Activated naive CD8-positive, alpha-beta T cell treated with anti-CD3 and anti-CD28 coated beads, Interleukin-2, amount 10 ng/mL, durations not matched to agents 7 days and 5 days (primary cell): ENCODE measurements at places on chromosomes 1 and 21. TPM values are rescaled to one million over a fixed set of nuclear protein-coding genes. Genes with fewer than 3 reads are reported as not detected.

- H3K27me3 ChIP-seq: peaks cover 26% of the 10 kb centered on the region
- no peak for DNase-seq
- H3K4me1 ChIP-seq: no peaks in the 10 kb centered on the region
- H3K27ac ChIP-seq: no peak overlapping the region
Measured at GRCh38 chr1:183138301-183138700, 47.8 kb upstream of the LAMC2 start.

GRCh38 chr1:169392406-169392805 lies 24.4 kb downstream of the BLZF1 start:
- peaks cover 5% of the 10 kb centered on the region for H3K4me1 ChIP-seq
- H3K27me3 ChIP-seq: no peaks in the 10 kb centered on the region
- DNase-seq: no peak
- H3K27ac ChIP-seq: no peak overlapping the region
- peaks cover 67% of the 10 kb centered on the region for H3K36me3 ChIP-seq

Gene CYP2J2
- 2.9 TPM for total RNA-seq

Gene HPDL
- total RNA-seq: 8.4 TPM

Gene PRAMEF10
- total RNA-seq: not detected
